CD4-positive, alpha-beta memory T cell (primary cell): ENCODE measurements at places on chromosomes 16 and 17.

DNA sequence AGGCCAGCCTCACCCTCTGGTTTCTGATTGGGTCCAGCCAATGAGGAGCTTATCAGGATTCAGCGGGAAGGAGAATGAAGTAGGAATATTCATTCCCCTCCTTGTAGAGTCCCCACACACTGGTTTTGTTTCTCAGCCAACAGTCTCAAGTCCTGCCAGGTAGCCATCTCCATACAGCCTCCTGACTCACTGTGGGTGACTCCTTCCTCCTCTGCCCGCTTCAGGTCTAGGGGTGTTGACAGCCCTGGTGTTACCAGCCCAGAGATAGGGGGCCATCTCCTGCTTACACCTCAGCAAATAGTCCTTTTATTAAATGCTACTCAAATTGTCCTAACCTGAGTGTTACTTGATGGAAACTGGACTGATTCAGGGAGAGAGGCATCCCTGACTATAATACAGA, 4.0 kb upstream of the MFAP4 start:
- no peak for DNase-seq

DNA sequence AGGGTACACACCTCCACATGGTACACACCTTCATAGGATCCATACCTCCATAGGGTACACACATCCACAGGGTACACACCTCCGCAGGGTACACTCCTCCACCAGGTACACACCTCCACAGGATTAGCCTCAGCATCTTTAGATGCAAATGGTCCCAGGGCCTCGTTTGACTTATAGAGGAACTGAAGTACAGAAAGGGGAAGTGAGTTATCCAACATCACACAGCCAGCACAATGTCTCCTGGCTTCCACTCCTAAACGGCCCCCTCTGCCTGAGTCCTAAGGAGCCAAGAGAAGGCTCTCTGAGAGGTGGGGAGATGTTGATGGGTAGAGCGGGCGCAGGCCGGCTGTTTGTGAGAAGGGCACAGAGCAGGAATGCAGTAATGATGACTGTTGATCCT, 12.0 kb downstream of the FOXN1 start:
- DNase-seq = no peak

GRCh38 chr17:17888821-17889220, 52.0 kb upstream of the SREBF1 start:
- DNase-seq = no peak

GRCh38 chr17:9658593-9659211, 13.4 kb downstream of the USP43 start:
- no peak for DNase-seq

DNA sequence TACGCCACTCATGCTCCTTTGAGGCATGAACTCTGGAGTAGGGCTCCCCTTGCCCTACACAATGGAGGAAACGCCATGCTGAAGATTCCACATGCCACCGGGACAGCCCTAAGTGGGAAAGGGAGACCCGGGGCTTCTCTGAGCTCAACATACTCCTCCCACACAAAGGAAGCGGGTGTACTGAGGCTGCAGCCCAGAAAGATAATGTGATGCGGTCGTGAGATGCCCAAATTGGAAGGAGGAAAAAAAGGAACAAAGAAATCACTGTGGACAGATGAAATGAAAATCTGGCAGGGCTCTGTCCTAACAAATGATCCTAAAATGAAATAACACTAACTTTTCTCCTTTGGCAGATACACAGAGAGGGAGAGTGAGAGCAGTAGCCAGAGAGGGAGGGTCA, 182.1 kb downstream of the ZFHX3 start:
- no peak for DNase-seq
